Hindlimb muscle (tissue), 1 donor: ENCODE measurements at places on chromosomes 3 and 15. TPM values are rescaled to one million over a fixed set of nuclear protein-coding genes. Genes with fewer than 3 reads are reported as not detected.
A peak's percentile ranks its signal among the peaks of the same experiment; 100 is the strongest.

- DNase-seq, result peak; percentile 72
These were observed 643 bp upstream of the RNU5B-1 start for GRCh38 chr15:65303687-65304380.

- no peak for DNase-seq
These were observed 109.0 kb downstream of the SEC22A start for GRCh38 chr3:123310741-123311140.

DNA sequence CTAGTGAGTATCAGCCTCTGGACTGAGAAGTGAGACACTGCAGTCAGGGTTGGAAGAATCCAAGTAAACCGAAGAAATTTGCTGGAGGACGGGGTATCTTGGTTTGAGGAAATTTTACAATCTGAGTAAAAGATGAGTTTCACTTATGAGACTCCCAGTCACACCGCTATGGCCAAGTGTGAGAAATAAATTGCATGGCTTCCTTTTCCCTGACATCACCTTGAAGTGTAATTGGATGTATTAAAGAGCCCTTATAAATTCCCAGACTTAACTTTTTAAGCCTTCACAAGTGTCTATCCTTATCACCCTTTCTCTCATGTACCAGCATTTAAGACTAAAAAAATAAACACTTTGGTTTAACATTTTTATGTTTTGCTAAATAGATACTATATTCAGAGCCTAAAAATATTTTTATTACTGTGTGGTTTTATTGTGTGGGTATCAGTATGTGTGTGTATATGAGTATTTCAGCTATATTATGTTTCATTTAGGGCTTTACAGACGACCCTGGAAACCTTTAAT lies 23.8 kb downstream of the USP3 start:
- no peak for DNase-seq

Gene CD86
- polyA plus RNA-seq, result 5.2 TPM

- no peak for DNase-seq
These were observed 29.4 kb downstream of the POLR2M start for GRCh38 chr15:57735891-57736290.

DNA sequence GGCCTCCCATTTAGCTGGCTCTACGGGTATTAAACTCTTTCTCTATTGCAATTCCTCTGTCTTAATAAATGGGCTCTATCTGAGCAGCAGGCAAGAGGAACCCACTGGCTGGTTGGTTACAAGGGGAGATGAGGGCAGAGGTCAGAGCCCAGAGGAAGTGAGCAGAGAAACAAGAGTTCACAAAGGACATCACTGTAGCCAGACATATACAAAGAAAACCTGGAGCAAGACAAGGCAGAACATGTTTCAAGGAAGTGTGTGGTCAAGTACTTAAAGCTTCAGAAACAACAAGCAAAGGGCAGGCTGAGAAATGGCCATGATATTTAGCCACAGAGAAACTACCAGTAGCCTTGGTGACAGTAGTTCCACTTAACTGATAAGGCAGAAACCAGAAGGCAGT lies 24.3 kb downstream of the SUSD5 start:
- DNase-seq, result no peak

Gene CD276
- polyA plus RNA-seq, result 122 TPM

DNA sequence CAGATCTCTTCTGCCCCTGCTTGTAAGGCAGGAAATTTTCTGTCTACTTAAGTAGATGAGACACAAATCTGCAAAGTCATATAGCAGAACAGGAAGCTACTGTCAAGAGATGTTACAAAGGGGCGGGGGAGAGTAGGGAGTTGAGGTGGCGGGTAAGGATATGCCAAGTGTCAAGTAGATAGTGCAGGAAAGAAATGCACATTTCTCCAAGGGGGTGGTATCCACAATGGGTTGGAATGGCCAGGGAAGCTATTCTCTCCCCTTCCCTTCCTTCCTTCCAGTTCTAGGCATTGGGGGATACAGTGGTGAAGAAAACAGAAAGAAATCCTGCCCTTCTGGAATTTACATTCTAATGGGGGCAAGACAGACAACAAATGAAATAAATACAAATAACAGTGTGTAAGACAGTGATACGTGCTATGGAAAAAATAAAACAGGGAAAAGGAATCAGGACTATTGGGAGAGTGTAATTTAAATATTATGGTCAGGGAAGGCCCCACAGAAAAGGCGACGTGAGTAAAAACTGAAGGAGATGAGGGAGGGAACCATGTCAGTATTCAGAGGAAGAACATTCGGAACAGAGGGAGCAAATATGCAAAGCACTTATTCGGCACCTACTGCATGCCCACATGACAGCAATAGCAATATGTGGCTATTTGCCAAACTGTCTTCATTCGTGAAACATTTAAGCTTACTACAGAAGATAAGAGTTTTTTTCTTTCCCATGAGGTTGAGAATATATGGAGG lies 42.8 kb upstream of the RNU6-1 start:
- no peak for DNase-seq

- DNase-seq, result no peak
These were observed 147.4 kb downstream of the CMSS1 start for GRCh38 chr3:99965077-99965476.

Gene ACOX2
- polyA plus RNA-seq, result 23.0 TPM

Gene CTXN2
- not detected for polyA plus RNA-seq

DNA sequence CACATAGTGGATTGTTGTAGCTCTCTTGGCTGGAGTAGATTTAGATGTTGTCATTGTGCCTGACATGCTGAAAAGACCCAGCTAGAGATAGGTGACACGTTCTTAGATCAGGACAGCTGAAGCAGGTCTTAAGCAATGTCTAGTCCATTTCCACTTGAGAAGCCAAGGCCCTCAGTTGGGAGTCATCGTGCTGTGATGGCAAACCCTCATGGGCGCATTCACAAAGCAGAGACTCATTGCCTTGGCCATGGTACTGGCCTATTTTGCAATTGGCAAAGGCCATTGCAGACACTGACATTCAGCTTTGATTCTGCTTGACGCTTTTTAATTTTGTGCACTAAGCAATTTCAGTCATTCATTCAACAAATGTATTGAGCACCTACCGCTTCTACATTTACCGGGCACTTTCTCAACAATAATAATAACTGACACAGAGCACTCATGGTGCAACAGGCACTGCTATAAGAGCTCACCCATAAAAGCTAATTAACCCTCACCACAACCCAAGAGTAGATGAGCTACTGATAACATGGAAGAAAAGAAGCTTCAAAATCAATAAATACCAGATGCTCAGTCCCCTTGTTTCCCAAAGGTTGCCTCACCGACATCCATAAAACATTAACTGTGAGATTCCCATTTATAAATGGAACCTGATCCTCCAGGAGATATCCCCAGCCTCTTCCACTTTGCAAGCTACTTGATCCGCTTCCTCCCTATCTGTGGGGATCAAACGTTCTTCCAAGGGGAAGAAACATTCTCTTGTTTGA lies 200.1 kb downstream of the TLE3 start:
- DNase-seq, result no peak

DNA sequence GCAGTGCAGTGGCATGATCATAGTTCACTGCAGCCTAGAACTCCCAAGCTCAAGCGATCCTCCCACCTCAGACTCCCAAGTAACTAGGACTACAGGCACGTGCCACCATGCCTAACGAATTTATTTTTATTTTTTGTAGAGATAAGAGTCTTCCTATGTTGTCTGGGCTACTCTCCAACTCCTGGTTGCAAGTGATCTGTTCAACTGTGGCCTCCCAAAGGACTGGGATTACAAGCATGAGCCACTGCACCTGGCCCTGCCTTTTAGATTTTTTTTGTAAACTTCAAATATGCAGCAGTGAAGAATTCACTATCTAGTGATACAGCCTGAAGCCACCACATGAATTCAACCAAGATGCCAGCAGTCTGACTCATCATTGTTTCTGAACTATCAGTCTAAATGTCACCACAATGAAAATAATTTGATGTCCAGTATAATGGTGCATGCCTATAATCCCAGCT lies 32.7 kb downstream of the UBXN7 start:
- DNase-seq, result no peak

GRCh38 chr15:91223863-91224262 lies 123.8 kb downstream of the SV2B start:
- no peak for DNase-seq

Gene ZNF80
- 0.09 TPM for polyA plus RNA-seq

Gene SPTSSB
- polyA plus RNA-seq, result 1.6 TPM

GRCh38 chr3:132911741-132912415 lies 126.3 kb upstream of the TMEM108 start:
- no peak for DNase-seq

GRCh38 chr3:118803096-118803476 lies 231.6 kb downstream of the IGSF11 start:
- no peak for DNase-seq

Gene DNAH1
- 6.2 TPM for polyA plus RNA-seq

- no peak for DNase-seq
These were observed 127.2 kb upstream of the SYNPR start for GRCh38 chr3:63150880-63151279.

GRCh38 chr3:130258532-130258952 lies 86.9 kb upstream of the COL6A5 start:
- no peak for DNase-seq

Gene GABRG3
- 0.18 TPM for polyA plus RNA-seq

GRCh38 chr15:49155834-49156627 lies 632 bp upstream of the COPS2 start:
- DNase-seq, result no peak

DNA sequence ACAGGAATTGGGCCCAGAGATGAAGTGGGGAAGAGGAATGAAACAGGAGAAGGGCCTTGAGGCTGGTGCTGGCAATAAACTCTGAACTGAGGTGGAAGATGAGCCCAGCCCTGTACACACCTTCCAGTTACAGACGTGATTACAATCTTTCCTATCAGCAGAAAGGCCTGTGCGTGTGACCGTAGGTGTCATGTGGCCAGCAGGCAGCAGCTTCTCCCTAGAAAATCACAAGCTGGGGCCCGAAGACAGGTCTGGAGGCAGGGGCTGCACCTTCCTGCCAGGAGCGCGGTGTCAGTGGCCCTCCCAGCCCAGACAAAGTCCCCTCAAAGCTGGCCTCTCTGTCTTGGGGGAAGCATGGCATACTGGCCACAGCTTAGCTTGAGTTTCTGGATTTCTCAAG lies 16.7 kb upstream of the PIGZ start:
- no peak for DNase-seq

Gene CPB1
- polyA plus RNA-seq, result 0.90 TPM

DNA sequence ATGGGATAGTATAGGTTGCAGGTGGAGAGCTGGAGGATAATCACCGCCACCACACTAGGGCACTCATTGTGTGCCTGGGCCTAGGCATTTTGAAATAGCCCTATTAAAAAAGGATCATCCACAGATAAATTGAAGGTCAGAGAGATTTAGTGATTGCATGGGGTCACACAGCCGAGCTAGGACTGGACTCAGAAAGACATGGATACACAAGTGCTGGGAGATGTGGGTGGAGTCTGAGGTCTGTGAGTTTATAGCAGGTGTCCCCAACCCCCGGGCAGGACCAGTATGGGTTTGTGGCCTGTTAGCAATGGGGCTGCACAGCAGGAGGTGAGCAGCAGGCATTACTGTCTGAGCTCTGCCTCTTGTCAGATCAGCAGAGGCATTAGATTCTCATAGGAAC lies 5.3 kb upstream of the ANKDD1A start:
- no peak for DNase-seq

Gene FGD5
- polyA plus RNA-seq, result 20.1 TPM

Gene PSTPIP1
- polyA plus RNA-seq, result 2.5 TPM

DNA sequence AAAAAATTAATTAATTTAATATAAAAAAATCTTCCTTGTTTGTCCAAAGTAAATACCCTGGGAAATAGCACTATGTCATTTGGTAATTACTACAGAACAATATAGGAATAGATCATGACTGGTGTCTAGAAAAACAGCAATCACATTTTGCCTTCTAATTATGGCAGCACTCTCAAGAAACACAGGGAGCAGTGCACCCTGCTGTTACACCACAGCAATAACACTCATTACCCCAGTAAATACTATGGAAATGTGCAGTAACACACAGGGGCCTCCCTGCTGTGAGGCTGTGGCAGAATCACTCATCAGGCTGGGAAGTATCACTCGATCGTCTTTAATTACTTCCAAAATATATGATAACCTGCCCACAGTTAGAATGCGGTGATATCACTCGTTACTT lies 646.0 kb downstream of the TUSC7 start:
- DNase-seq, result no peak

GRCh38 chr3:14455571-14456317 lies 53.3 kb downstream of the SLC6A6 start:
- DNase-seq, result no peak

Gene CPNE9
- not detected for polyA plus RNA-seq

GRCh38 chr15:63982381-63982854 lies 63.9 kb downstream of the DAPK2 start:
- DNase-seq, result no peak

GRCh38 chr3:120143676-120144075 lies 49.4 kb upstream of the GSK3B start:
- no peak for DNase-seq

Gene MYZAP
- 2.7 TPM for polyA plus RNA-seq

Gene GOLGA6A
- polyA plus RNA-seq, result 0.08 TPM

DNA sequence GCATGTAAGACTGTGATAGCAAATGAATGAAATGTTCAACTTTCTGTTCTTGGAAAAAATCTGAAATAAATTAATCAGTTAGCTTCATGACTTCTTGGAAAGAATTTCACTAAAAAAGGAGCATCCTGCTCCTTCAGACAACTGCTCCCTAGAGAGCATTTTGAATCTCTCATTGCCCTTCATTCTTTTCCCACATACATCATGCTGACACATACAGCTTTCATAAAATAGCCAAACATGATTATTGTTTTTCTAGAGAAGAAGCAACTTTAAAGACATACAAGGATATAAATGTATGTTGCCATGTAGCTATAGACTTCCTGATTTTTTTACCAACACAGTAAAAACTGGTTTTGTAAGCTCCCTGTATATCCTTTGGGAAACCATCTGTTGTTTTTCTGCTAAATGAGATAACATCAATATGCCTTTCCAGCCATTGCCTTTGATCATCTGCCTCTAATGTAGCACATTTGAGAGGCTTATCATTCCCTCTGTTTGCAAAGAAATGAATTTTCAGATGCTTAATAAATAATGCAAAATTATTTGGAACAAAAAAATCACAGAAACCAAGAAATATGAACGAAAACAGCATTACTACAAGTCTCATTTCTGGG lies 248.2 kb upstream of the GPR149 start:
- peak; percentile 32 for DNase-seq

GRCh38 chr3:12957339-12957738 lies 115.9 kb downstream of the IQSEC1 start:
- DNase-seq, result no peak

DNA sequence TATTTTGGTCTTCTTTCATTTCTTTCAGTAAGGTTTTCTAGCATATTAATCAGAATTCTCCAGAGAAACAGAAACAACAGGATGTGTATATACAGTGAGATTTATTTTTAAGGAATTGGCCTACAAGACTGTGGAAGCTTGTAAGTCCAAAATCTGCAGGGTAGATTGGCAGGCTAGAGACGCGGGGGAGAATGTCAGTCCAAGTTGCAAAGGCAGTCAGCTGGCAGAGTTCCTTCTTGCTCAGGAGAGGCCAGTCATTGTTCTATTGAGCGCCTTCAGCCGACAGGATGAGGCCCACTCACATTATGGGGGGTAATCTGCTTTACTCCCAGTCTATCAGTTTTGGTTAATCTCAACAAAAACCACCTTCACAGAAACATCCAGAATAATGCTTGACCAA lies 133.4 kb upstream of the UBE3A start:
- no peak for DNase-seq
